ENCODE measurements at places on chromosomes 1 and 21.

- peak; percentile 86 for DNase-seq
These were observed 5.7 kb upstream of the ZNF683 start for GRCh38 chr1:26378088-26378878.

GRCh38 chr21:42171091-42172053 lies 47.6 kb upstream of the ABCG1 start:
- no peak for DNase-seq

DNA sequence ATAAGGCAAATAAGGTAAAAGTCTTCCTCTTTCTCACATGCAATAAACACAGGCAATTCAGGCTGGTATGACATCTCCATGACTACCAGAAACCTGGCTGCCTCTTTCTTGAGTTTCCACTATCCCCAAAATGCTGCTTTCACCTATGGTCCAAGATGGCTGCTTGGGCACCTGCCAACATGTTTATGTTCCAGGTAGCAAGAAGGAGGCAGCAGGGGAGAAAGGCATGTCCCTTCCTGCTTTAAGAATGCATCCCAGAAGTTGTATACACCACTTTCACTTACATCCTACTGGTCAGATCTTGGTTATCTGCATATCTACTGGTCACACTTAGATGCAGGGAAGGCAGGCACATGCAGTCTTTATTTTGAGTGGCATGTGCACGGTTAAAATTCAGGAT lies 19.4 kb upstream of the ACOT11 start:
- DNase-seq: no peak

- DNase-seq: no peak
These were observed 4.9 kb downstream of the NHLH1 start for GRCh38 chr1:160371756-160372155.

DNA sequence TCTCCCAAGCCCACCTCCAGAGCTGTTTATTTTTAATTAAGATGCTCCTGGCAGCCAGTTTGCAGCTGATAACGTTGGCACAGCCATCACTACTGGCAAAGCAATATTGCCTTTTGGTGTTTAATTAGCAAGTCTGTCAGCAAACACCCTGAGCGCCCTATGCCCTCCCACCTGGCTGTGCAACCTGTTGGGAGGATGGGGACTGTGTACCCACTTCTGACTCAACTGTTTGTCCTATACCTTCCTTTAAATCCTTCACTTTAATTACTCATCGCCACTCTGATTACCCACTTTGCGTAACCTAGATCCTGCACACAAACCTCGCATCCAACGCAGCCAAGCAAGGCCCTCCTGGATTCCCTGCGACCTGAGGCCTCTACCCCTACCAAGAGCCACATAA lies 67.1 kb downstream of the BCAR3 start:
- DNase-seq: no peak

- DNase-seq: no peak
These were observed 1054.6 kb downstream of the PLA2G4A start for GRCh38 chr1:187883356-187883755.

DNA sequence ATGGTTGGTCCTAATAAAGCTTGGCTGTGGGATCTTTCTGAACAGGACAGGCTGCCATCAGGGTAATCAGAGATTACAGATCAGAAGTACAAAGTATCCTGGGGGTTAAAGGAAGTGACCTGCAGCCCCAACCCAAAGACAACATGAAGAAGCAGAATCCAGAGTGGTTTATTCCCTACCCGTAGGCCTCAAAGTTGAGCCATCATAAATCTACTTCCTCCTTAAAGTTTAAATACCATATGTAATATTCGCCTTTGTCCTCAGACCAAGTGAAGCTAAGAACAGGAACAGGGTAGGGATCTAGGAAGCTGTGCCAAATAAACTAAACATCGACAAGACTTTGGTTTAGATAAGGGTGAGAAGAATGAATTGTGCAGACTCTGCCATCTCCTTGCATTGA lies 15.9 kb upstream of the DHX9 start:
- no peak for DNase-seq

GRCh38 chr1:65939636-65940035 lies 146.9 kb downstream of the PDE4B start:
- no peak for DNase-seq

DNA sequence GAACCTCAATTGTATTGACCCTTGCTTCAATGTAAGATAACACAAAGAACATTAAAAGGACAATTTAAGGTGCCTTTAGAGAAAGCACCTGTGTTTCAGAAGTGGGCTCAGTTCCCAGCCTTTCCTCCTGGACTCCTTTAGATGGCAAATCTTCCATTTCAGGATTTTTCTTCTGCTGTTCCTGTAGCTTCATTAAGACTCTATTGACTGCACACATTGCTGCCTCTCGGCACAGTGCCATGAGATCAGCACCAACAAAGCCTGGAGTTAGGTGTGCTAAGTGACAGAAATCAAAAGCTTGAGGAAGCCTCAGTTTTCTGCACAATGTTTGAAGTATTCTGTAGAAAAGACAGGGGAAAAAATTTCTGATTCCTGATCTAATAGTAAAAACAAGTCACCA lies 40.6 kb downstream of the NVL start:
- DNase-seq: no peak

DNA sequence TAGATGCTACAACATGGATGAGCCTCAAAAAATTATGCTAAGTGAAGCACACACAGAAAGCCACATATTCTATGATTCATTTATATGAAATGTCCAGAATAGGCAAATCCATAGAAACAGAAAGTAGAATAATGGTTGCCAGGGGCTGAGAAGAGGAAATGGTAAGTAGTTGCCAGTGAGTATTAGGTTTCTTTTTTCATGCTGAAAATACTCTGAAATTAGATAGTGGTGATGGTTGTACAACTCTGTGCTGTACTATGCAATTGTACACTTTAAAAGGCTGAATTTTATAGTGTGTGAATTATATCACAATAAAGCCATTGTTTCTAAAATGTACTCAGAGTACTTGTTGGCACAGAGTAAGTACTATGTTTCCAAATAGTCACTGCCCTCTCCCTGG lies 15.5 kb upstream of the GFI1 start:
- no peak for DNase-seq

DNA sequence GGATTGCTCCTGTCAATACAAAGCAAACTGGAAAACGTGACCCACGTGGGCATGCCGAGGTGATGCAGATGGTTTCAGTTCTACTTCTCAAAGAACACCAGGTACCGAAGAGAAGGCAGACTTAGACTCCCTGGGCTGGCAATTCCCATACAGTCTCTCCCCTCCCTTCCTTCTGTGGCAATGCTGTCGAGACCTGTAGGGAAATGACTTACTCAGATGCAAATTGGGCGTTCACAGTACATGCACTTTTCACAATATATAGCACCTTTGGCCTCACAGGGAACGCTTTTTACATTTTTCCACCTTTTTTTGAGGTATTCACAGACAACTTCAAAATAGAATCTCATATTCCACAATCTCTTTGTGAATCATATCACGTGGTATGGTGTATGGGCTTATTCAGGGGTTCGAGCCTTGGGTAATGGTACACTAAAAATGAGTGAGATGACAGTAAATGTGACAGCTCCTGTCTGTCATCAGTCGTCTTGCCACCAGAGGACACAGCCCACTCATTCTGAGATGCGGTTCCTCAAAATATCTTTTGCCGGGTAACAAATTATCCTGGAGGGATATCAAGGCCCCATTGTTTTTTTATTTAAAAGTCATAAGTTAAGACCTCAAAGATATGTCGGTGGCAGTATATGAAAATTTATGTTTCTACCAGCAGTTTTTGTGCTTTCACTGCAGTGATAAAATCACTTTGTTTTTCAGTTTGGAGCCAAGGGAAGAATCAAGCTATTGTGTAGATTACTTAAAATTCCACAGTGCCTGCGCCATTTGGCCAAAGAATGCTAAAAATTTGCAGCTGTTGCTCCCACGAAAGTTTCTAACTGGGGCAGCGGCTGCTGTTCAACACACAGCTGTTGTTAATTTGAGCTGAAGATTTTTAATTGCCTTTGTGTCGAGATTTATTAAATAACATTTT lies 168.4 kb downstream of the ZZZ3 start:
- no peak for DNase-seq

GRCh38 chr1:66981679-66982078 lies 56.9 kb downstream of the MIER1 start:
- DNase-seq: peak; percentile 31

DNA sequence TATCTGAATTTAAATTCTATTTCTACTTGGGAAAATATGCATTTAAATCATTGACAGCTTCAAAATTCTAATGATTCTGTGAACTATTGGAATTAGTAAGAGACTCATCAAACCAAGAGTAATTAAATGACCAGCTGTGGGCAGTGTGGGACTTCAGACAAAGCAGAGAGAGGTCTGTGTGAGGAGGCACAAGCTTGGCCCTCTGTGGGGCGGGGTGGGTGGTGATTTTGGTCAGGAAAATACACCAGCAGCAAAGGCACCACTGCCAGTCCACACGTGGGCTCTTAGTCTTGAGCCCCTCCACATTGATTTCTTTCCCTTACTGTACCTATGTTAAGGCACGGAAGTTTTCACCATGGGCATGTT lies 39.2 kb upstream of the RAB4A start:
- no peak for DNase-seq

- DNase-seq: peak; percentile 30
These were observed 495 bp downstream of the PI4KB start for GRCh38 chr1:151326619-151327222.

Measured in activated gamma-delta T cell treated with Interleukin-2 at 50 U/mL for 16 hours (primary cell).